ENCODE measurements at places on chromosomes 4 and X.
A peak's percentile ranks its signal among the peaks of the same experiment; 100 is the strongest.

DNA sequence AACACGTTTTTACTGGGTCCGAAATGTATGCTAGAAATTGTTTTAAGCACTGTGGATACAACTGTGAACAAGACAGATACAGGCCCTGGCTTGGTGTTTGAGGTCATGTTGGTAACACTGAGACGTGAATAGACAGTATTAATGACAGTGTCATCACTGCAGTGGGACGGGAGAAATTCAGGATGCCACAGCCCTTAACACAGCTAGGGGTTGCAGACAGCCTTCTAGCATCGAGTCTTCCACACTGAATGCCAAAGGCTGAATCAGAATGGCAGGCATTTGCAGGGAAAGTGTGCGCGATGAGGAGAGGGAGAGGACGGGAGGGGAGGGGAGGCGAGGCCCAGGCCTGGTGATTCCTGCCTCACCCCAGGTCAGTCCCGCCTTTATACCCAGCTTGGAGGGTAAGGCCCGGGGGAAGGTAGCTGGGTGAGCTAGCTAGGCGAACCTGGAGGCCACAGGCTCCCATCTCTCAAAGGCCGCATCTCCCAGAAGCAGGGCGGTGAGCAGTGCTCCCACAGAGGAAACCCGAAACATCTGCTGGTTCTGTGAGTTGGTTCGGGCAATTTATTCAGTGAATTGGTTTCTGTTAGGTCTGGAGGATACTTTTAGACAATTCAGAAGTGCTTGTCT, 44.1 kb upstream of the CLDN24 start:
- no peaks in the 10 kb centered on the region for H3K4me1 ChIP-seq
- no peaks in the 10 kb centered on the region for H3K27me3 ChIP-seq
- DNase-seq = no peak
- no peaks in the 10 kb centered on the region for H3K36me3 ChIP-seq
- no peak overlapping the region for H3K27ac ChIP-seq

DNA sequence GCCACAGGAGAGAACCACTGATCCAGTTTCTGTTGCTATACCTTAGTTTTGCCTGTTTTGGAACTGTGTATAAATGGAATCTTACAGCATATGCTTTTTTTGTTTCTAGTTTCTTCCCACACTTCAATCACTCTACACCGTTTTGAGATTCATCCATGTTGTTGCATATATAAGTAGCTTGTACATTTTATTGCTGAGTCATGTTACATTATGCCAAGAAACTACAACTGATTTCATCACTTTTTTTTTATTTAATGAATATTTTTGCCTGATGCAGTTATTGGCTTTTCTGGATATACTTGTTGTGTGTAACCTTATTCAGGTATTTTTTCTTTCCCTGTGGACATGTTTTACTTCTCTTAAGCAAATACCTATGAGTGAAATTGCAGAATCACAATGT, 1135.9 kb downstream of the RAPGEF2 start:
- no peak for DNase-seq
- H3K27ac ChIP-seq = no peak overlapping the region
- H3K36me3 ChIP-seq = no peaks in the 10 kb centered on the region
- no peaks in the 10 kb centered on the region for H3K27me3 ChIP-seq
- no peak overlapping the region for H3K4me3 ChIP-seq
- no peaks in the 10 kb centered on the region for H3K4me1 ChIP-seq

DNA sequence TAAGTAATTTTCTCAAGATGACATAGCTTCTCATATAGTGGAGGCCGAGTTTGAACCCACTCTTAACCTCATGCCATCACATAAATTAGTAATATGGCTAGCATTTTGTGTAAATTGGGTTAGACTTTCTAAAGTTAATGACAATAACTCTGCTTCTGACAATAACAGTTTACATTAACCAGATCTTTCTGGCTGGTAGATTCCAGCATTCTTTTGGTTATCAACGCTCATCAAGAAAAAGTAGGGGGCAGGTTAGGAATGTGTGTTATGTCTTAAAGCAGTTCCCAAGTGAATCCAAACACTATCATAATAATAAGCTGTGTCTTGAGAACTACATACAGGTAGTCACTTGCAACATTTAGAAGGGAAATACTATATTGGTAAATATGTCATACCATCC, 162.5 kb downstream of the PRDM5 start:
- H3K36me3 ChIP-seq = no peaks in the 10 kb centered on the region
- H3K27ac ChIP-seq = no peak overlapping the region
- H3K27me3 ChIP-seq = no peaks in the 10 kb centered on the region
- H3K4me3 ChIP-seq = no peak overlapping the region

GRCh38 chrX:136437774-136438173, 50.0 kb upstream of the BRS3 start:
- no peaks in the 10 kb centered on the region for H3K27me3 ChIP-seq
- no peak overlapping the region for H3K4me3 ChIP-seq
- H3K36me3 ChIP-seq = no peaks in the 10 kb centered on the region
- DNase-seq = no peak
- H3K27ac ChIP-seq = no peak overlapping the region
- no peaks in the 10 kb centered on the region for H3K4me1 ChIP-seq

DNA sequence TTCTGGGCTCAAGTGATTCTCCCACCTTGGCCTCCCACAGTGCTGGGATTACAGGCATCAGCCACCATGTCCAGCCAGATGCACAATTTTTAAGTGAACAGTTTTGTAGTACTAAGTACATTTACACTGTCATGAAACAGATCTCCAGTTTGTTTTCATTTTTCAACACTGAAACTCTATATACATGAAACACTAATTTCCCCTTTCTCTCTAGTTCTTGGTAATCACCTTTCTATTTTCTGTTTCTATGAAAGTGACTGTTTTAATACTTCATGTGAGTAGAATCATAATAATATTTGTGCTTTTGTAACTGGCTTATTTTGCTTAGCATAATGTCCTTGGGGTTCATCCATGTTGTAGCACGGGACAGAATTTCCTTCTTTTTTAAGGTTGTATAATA, 237.4 kb downstream of the CAMK2D start:
- H3K4me1 ChIP-seq = no peaks in the 10 kb centered on the region
- H3K4me3 ChIP-seq = no peak overlapping the region
- no peak overlapping the region for H3K27ac ChIP-seq
- no peak for DNase-seq
- H3K36me3 ChIP-seq = peaks cover 11% of the 10 kb centered on the region

GRCh38 chr4:85154591-85154990, 188.1 kb upstream of the WDFY3 start:
- H3K4me1 ChIP-seq = no peaks in the 10 kb centered on the region
- H3K36me3 ChIP-seq = no peaks in the 10 kb centered on the region
- no peak overlapping the region for H3K27ac ChIP-seq
- no peak overlapping the region for H3K4me3 ChIP-seq
- H3K27me3 ChIP-seq = no peaks in the 10 kb centered on the region

DNA sequence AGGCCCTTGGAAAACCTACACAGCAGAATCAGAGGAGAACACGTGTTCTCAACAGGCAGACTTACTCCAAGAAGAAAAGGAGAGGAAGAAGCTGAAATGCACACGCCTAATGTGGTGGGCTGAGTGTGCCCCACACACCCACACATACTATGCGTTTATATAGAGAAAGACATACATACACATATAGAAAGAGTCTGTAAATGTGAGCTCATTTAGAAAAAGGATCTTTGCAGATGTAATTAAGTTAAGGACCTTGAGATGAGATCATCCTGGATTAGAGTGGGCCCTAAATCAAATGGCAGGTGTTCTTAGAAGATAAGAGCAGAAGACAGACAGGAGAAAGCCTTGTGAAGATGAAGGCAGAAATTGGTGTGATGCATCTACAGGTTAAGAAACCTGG, 87.2 kb upstream of the KLF3 start:
- H3K27ac ChIP-seq = no peak overlapping the region
- no peaks in the 10 kb centered on the region for H3K36me3 ChIP-seq
- no peaks in the 10 kb centered on the region for H3K27me3 ChIP-seq
- DNase-seq = no peak

DNA sequence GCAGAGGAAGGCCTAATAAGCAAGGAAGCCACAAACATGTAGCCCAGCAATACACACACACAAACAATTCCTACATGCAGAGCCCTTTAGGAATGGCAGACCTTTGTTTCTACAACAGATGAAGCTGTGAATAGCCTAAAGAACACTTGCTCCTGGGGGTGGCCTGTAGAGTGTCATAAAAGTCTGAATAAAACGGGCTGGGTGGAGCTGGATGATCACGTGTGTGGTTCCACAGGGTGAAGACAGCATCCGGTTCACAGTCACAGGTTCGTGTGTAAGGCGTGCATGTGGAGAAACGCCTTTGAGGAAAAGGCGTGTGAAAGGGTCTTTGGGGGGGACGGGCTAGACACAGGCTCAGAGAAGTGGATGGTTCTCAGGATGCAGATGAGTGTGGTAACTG, 156.1 kb downstream of the AFAP1 start:
- H3K27me3 ChIP-seq = no peaks in the 10 kb centered on the region
- H3K27ac ChIP-seq = peak overlapping the region; percentile 11
- H3K36me3 ChIP-seq = peaks cover 4% of the 10 kb centered on the region
- H3K4me3 ChIP-seq = no peak overlapping the region
- H3K4me1 ChIP-seq = peaks cover 25% of the 10 kb centered on the region
- DNase-seq = no peak

DNA sequence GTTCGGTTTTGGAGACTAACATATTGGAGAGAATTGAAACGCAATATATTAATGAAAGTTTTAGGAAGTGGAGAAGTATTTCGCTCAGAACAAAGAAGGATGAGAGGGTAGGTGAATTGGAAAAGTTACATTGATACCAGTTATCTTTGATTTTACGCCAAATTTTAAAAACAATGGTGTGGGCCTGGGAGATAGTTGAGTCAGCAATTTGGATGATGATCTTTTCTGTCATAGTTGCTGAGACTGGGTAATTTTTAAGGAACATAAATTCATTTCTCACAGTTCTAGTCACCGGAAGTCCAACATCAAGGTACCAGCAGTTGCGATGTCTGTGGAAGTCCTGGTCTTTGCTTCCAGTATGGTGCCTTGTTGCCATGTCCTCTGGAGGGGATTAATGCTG, 644.8 kb upstream of the LCORL start:
- no peaks in the 10 kb centered on the region for H3K27me3 ChIP-seq
- H3K4me3 ChIP-seq = no peak overlapping the region
- H3K4me1 ChIP-seq = no peaks in the 10 kb centered on the region
- no peak overlapping the region for H3K27ac ChIP-seq
- DNase-seq = no peak

GRCh38 chr4:38612646-38613414, 51.2 kb upstream of the KLF3 start:
- DNase-seq = peak; percentile 34
- H3K4me3 ChIP-seq = no peak overlapping the region
- no peaks in the 10 kb centered on the region for H3K36me3 ChIP-seq
- no peaks in the 10 kb centered on the region for H3K27me3 ChIP-seq
